ENCODE measurements at places on chromosomes 2 and 18.
A peak's percentile ranks its signal among the peaks of the same experiment; 100 is the strongest.

DNA sequence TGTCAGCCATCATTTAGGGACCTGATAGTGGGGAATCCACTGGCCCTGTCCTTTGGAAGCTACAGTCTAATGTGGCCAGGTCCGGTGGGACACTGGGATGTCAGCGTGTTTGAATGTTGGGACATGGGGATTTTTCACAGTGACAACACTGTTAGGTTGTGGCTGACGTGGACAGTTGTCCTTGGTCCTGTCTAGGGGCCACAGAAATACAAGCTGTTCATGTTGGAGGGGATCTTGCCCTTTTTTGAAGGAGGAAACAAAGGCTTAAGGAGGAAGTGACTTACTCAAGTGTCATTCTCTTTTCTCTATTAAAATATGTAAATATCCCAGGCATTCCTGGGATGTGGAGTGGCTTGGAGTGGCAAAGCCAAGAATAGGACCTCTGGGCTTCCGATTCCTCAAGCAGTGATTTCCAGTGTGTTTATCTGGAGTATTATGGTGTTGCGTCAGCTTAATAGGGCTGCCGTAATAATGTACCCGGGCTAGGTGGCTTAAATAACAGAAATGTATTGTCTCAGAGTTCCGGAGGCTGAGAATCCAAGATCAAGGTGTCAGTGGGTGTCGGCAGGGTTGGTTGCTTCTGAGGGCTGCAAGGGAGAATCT, 8.5 kb downstream of the ACOXL start:
- DNase-seq = no peak

- DNase-seq = no peak
Measured at GRCh38 chr2:181846399-181847197, 44.9 kb upstream of the ITPRID2 start.

DNA sequence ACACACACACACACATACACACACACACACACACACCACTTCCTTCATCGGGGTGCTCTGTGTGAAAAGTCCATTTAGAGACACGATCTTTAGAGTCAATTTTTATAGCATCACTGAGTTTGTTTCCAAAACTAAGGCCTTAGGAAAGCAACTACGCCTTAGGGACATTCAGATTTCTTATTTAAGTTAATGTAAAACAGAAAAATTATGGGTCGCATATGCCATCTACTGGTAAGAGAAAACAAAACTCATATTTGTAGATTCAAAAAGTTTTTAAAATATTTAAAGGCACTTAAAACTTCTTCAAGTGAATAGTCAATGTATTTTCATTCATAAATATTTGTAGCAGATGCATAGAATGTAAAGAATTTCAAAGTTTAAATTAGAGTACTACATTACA, 166.2 kb downstream of the ATAD2B start:
- DNase-seq = no peak

- peak; percentile 62 for DNase-seq
Measured at GRCh38 chr2:88350331-88351248, 101.9 kb downstream of the FOXI3 start.

GRCh38 chr2:172046080-172046678, 39.1 kb upstream of the DLX1 start:
- no peak for DNase-seq

DNA sequence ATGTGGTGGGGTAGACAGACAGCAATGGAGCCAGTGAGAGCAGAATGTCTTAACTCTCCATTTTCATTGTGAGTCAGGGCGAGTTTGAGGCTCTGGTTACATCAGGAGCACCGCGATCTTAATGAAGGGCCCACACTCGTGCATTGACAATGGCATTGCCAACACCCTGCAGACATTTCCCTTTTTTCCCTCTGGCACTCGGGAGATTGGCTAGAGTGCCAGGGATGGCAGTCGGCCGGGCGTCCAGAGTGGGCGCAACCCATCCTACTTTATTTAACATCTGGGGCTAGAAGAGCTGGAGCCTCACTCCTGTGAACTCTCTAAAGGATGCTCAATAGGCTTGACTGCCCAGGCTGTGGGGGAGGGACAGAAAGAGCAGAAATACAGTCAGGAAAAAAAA, 9.7 kb downstream of the PROKR1 start:
- no peak for DNase-seq
